ENCODE measurements at places on chromosomes 11 and 22. TPM values are rescaled to one million over a fixed set of nuclear protein-coding genes. Genes with fewer than 3 reads are reported as not detected.

Gene MIOX
- total RNA-seq: not detected

Gene NTM
- 35.0 TPM for total RNA-seq

Gene USP35
- total RNA-seq: 14.1 TPM

Gene TRIM34
- 21.3 TPM for total RNA-seq

Gene RIC8A
- total RNA-seq: 161 TPM

Gene PARVG
- 0.13 TPM for total RNA-seq

Gene SEC14L6
- 0.12 TPM for total RNA-seq

Gene ELFN2
- not detected for total RNA-seq

Gene GVQW3
- total RNA-seq: 2.1 TPM

Gene CDHR5
- not detected for total RNA-seq

Gene SCN2B
- not detected for total RNA-seq

Gene LMO1
- total RNA-seq: not detected

Gene MRGPRX4
- not detected for total RNA-seq

Gene RTN4RL2
- total RNA-seq: not detected

Gene ACCSL
- not detected for total RNA-seq

Gene MAJIN
- total RNA-seq: not detected

Gene KRTAP5-11
- not detected for total RNA-seq

Gene EXPH5
- total RNA-seq: 0.53 TPM

Gene NUDT8
- total RNA-seq: 7.3 TPM

Gene HEPHL1
- total RNA-seq: not detected

Gene ACTN3
- total RNA-seq: not detected

Gene DEUP1
- total RNA-seq: not detected
